ENCODE measurements at places on chromosomes 1 and 21.

GRCh38 chr1:221228594-221228993 is 349.4 kb downstream of the HLX start:
- DNase-seq: no peak

GRCh38 chr1:235277709-235278108 is 50.3 kb downstream of the ARID4B start:
- DNase-seq: no peak

- DNase-seq: no peak
These were observed 155.3 kb downstream of the HHIPL2 start for GRCh38 chr1:222392556-222392955.

DNA sequence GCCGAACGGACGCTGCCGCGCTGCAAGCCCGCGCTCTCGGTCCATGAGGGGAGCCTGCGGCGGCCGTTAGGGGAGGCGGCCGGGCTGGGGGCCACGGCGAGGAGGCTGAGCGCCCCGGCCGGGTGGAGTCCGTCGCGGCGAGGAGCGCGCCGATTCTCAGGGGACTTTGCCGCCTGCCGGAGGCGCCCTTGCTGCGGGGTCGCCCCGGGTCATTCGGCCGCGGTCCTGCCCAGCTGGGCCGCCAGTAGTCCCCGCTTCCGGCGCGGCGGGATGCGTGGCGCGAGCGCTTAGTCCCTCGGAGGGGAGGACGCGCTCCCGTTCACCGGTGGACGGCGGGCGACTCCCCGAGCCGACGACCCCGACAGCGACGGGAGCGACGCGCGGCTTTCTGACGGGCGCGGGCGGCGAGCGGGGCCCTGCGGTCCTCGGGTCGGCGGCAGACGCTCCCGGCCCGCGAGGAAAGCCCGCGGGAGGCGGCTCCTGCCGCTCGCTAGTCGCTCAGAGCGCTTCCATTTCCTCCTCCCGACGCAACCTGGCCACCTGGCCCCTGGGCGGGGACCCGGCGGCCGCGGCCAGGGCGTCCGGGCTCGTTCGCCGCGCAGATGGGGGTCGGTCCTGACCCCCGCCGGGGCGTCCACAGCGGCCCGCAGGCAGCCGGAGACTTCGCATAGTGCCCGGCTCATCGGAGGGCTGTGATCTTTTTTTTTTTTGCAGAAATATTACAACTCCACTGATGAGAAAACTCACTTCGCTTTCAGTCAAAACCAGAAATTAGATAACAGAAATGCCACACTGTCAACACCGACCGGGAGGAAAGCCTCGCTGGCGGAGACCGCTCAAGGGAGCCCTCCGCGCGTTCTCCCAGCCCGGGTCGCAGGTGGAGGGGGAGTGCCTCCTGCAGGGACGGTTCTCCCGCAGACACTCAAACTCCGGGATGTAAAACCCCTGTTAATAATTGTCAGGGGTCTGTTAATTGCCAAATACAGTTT is 641 bp upstream of the ZBTB21 start:
- peak; percentile 28 for DNase-seq

DNA sequence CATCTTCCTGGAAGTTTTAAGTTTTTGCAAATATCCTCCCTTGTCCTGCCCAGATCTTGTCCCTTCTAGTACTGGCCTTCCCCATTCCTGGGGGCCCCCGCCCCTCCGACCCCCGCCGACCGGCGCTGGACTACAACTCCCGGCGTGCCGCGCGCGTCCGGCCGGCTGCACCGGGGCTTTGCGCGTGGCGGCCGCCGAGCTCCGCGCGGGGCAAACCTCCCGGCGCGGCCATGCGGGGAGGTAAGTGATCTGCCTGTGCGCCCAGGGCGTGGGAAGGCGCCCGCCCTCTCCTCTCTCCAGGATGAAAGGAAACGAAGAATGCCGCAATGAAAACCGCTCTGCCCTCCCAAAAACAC is 3.2 kb upstream of the SAMD13 start:
- peak; percentile 15 for DNase-seq

DNA sequence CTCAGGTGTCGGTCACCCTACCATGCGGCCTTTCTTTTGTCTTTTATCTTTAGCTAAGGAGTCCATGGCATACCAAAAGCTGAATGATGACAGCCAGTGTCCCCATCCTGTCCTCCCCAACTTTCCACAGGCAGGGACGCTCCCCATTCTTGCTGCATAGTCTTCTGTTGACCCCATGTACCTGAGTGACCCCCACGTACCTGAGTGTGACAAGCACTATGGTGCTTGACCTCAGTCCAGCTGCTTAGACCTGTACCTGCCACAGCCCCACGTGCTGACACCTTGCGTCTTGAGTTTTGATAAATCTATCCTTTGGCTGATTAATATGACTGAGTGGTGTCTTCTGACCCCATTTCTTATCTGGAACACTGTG is 26.9 kb downstream of the SKI start:
- no peak for DNase-seq

GRCh38 chr1:15799928-15800835 is 7.3 kb downstream of the UQCRHL start:
- DNase-seq: no peak

DNA sequence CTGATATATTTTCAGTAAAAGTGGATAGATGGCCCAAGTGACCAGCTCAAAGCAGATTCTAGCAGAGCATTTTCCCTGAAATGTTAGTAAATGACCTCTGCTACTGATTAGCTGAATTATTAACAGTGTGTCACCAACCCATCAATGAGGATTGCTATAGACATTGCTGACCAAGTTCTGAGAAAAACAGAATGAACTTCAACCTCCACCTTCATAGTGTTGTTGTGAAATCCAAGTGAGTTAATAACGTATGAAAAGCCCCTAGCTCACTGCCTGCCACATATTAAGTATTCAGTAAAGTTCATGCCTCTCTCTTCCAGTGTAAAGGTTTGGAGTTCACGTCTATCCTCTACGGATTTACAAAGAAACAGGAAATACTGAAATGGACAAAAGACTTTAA is 15.8 kb downstream of the PLPP3 start:
- no peak for DNase-seq

DNA sequence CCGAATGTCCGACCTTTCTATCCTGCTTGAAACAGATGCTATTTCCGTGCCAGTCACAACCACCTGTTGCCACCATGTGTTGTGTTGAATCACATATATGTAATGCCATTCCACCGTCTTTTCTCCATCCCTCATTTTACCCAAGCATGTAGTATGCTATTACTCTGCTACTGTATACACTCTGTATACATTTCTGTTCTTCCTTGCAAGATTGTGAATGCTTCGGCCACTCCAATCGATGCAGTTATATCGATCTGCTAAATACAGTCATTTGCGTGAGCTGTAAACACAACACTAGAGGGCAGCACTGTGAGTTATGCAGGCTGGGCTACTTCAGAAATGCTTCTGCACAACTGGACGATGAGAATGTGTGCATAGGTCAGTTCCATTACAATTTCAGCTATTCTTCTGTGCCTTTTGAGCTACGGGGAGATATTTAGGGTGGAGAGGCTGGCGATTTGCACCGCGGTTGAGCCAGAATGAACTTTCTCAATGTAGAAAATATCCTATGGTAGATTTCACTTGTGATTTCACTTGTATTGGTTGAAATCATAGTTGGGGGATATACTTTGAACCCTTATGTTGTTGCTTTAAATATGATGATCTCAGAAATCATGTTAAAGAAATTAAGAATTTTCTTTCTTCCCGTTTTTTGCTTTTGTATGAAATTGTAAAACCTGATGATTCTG is 289.8 kb downstream of the NTNG1 start:
- no peak for DNase-seq

DNA sequence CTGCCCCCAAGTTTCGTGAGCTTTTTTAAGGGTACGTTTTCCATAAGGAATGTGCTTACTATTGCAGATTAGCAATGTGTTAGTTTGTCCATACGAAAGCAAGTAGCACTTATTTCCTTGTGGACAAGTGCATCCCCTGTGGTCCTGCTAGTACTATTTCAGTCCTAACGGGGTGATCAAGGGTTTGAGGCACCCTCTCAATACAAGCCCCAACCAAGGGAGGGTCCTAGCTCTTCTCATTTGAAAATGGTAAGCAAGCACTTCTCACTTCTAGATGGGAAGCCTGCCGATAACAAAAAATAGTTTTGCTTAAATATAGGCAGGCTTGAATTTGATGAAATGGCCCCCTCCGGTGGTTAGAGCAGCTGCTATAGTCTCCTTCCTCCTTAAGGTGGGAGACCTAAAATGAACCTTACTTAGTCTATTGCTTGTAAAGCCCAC is 64.0 kb upstream of the HMCN1 start:
- no peak for DNase-seq

- DNase-seq: no peak
These were observed 739 bp upstream of the NUP133 start for GRCh38 chr1:229508823-229509337.

GRCh38 chr1:33032126-33032869 is 4.4 kb downstream of the AK2 start:
- DNase-seq: no peak

- no peak for DNase-seq
These were observed 27.8 kb upstream of the ZNF281 start for GRCh38 chr1:200437556-200438203.

DNA sequence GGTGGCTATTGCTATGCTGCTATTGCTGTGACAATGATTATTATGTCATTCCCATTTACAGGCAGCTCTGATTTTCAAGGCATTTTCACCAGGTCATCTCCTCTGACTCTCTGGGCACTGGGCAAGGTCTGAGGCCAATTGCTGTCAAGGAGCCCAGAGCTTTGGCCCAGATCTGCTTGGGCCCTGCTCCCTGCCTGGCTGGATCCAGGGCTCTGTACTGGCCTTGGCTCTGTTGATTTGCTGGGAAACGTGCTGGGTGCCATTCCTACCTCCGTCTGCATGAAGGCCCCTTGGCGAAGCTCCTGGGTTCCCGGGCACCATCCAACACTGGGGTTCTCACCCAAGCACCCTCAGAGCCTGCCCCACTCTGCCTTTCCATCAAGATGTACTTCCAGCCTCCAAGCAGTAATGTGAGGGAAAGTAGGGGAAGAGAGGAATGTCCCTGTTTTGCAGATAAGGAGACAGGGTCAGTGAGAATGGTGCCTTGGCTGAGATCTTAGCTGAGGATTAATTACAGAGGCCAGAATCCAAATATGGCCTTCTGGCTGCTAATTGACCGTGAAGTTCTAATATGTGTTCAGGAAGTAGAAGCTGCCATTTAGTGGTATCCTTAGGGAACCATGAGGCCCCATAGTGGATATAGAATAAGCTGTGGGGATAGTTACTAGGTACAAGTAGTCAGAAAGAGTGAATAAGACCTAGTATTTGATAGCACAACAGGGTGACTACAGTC is 63.9 kb downstream of the HTR6 start:
- DNase-seq: no peak

DNA sequence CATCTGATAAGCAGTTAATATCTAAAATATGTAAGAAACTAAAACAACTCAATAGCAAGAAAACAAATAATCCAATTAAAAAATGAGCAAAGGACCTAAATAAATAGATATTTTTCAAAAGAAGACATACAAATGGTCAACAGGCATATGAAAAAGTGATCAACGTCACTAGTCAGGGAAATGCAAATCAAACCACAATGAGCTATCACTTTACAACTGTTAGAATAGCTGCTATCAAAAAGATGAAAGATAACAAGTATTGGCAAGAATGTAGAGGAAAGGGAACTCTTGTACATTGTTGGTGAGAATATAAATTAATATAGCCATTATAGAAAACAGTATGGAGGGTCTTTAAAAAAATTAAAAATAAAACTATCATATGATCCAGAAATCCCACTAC is 40.7 kb upstream of the NEK7 start:
- DNase-seq: no peak

DNA sequence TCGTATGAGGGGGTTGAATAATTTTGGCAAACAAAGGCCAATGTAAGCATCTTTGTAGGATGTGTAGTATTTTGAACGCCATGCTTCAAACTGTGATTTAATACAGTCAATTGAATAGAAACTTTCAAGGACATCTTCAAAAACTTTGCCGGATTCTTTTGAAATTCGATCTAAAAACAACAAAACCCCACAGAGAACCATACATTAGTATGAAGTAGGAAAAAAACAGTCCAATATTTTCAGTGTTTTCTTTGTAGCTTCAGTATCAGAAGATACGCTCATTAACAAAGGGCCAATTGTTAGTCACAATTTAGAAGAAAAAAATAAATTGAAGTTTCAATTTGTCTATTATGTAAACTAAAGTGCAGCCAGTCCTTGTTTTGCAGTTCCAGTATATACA is 20.7 kb upstream of the SYNJ1 start:
- DNase-seq: no peak

- no peak for DNase-seq
These were observed 92.4 kb upstream of the PGBD5 start for GRCh38 chr1:230518511-230518910.

DNA sequence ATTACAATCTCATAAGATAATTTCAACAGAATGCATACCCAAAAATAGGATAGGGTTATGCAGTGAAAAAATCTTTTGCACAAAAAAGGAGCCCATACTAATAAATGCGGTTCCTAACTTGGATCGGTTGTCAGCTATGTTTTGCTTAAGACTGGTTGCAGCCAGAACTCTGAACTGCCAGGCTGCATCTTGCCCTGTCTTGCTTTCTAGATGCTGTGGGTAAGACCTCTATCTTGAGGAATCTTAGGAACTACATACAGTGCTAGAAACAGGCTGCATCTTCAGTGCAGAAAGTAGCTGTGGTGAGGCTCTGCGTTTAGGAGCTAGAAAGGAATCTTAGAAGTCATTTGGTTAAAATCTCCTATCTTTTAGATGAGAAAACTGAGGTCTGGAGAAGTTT is 45.6 kb upstream of the PLA2G4A start:
- no peak for DNase-seq

DNA sequence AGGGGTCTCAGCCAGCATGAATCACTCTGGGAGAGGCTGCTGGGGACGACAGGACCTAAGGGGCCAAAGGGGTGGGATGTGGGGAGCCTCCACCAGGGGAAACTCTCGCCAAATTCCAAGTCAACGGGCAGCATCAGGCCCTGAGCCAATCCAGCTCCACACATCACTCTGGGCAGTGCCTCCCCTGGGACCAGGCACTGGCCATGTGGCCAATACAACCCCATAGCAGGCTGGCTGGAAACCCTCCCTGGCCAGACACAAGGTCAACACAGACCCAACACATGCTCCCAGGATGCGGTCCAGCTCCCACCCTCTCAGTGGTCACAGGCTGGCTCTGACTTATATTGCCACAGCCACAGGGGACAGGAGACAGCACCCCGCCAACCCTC is 60.0 kb downstream of the MEGF6 start:
- no peak for DNase-seq

- no peak for DNase-seq
These were observed 4.3 kb downstream of the SLC30A1 start for GRCh38 chr1:211574705-211575104.

DNA sequence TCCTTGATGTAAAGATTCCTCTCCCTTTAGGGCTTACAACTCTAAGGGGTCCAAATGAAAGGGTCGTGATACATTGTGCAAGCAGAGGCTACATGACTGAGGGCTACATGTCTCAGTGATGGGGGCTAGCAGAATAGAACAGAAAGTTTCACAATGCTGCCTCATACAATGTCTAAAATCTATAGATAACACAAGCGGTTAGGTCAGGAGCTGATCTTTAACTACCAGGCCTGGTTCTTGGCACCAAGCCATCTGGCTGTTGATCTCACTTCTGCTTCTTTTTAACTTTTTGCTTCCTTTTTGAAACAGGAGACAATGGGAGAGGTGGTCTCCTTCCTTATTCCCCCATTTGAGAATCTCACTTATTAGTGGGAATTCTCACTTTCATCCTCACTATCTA is 710.2 kb downstream of the AMY1C start:
- no peak for DNase-seq

All from activated naive CD4-positive, alpha-beta T cell (primary cell).